Fibroblast of lung (primary cell): ENCODE measurements at places on chromosomes 7 and 10. TPM values are rescaled to one million over a fixed set of nuclear protein-coding genes. Genes with fewer than 3 reads are reported as not detected.

The GFRA1 gene
- 6.3 and 23.1 TPM in 2 replicates for total RNA-seq

The AHCYL2 gene
- total RNA-seq: 7.4 and 11.9 TPM in 2 replicates

The LRRD1 gene
- total RNA-seq: under 0.01 and 0.17 TPM in 2 replicates

The CRYGN gene
- 0.26 and 0.50 TPM in 2 replicates for total RNA-seq

The GPER1 gene
- 1.5 and 2.3 TPM in 2 replicates for total RNA-seq

The AIFM2 gene
- total RNA-seq: 10.0 and 15.5 TPM in 2 replicates

The HTRA1 gene
- 109 and 198 TPM in 2 replicates for total RNA-seq

The STEAP1B gene
- 10.3 and 14.7 TPM in 2 replicates for total RNA-seq

The AFAP1L2 gene
- total RNA-seq: 0.17 and 0.77 TPM in 2 replicates

The CARD11 gene
- not detected in 2 replicates for total RNA-seq

The CCDC146 gene
- 2.8 and 3.6 TPM in 2 replicates for total RNA-seq

The IFIT1B gene
- total RNA-seq: under 0.01 TPM in 1 of 2 replicates, not detected in the other

The PANK1 gene
- total RNA-seq: 5.9 and 9.2 TPM in 2 replicates

The RARRES2 gene
- total RNA-seq: 65.6 and 174 TPM in 2 replicates

The CCDC172 gene
- total RNA-seq: not detected in 2 replicates
